ENCODE measurements at places on chromosomes 2 and 18. TPM values are rescaled to one million over a fixed set of nuclear protein-coding genes. Genes with fewer than 3 reads are reported as not detected.

DNA sequence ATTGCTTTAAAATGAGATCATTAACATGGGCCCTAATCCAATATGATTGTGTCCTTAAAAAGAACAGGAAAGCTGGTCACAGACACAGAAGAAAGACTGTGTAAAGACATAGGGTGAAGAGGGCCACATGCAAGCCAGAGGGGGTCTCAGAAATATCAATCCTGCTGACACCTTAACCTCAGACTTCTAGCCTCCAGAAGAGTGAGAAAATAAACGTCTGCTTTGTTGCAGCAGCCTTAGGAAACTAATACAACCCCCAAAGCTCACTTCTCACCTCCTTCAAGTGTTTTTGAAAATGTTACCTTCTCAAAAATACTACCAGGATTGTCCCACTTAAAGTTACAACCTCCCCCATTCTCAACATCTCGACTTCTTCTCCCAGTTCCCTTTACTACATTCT lies 39.8 kb upstream of the SESTD1 start:
- H3K27ac ChIP-seq: no peak overlapping the region
- DNase-seq: no peak
- H3K4me1 ChIP-seq: no peaks in the 10 kb centered on the region
- no peak overlapping the region for H3K4me3 ChIP-seq
- no peaks in the 10 kb centered on the region for H3K27me3 ChIP-seq

DNA sequence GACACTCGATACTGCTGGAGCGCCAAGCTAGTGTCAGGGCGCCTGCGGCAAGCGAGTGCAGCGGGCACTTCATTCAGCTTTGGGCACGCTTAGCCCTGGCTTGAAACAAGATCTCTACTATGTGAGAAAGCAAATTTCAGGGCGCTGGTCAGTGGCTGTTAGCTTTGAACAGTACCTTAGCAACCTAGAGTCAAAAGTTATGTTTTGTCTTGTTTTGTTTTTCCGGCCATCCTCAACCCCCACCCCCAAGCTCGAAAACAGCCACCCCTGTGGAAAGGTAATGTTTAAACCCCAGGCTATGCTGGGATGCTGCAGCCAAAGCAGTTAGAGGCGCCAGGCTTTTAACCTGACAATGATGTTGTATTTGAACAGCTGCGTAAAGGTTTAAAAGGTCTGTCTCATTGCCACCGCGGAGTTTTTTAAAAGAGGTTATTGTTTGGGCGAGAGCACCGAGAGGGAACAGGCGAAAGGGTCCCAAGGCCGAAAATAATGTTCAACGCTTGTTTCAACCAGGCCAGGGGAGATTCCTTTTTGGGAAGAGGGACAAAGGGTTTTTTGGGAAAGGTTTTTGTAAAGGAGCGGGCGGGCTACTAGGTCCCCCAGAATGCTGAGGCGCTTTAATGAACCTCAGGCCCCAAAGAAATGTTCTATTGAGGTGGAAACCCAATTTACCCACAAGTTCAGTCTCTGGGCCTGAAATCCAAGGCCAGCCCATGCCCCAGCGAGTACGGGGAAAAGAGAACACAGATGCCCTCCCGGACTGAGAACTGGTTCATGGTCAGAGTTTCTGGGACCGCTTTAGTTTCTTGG lies 2.3 kb upstream of the HOXD10 start:
- no peaks in the 10 kb centered on the region for H3K36me3 ChIP-seq
- no peak for DNase-seq
- H3K4me1 ChIP-seq: peaks cover 8% of the 10 kb centered on the region

DNA sequence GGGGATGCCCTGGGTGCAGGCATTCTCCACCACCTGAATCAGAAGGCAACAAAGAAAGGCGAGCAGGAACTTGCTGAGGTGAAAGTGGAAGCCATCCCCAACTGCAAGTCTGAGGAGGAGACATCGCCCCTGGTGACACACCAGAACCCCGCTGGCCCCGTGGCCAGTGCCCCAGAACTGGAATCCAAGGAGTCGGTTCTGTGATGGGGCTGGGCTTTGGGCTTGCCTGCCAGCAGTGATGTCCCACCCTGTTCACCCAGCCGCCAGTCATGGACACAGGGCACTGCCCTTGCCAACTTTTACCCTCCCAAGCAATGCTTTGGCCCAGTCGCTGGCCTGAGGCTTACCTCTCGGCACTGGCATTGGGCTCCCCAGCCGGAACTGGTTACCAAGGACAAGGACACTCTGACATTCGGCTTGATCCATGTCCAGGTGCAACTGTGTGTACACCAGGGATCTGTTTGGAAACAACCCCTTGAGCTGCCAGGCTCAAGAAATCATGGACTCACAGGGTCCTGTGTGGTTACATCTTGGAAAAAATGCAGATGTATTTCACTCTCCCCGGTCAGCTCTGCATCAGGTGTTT lies 31.8 kb downstream of the SLC1A4 start:
- H3K36me3 ChIP-seq: peaks cover 72% of the 10 kb centered on the region
- DNase-seq: no peak
- no peak overlapping the region for H3K4me3 ChIP-seq
- no peaks in the 10 kb centered on the region for H3K27me3 ChIP-seq
- H3K27ac ChIP-seq: no peak overlapping the region
- no peaks in the 10 kb centered on the region for H3K4me1 ChIP-seq

DNA sequence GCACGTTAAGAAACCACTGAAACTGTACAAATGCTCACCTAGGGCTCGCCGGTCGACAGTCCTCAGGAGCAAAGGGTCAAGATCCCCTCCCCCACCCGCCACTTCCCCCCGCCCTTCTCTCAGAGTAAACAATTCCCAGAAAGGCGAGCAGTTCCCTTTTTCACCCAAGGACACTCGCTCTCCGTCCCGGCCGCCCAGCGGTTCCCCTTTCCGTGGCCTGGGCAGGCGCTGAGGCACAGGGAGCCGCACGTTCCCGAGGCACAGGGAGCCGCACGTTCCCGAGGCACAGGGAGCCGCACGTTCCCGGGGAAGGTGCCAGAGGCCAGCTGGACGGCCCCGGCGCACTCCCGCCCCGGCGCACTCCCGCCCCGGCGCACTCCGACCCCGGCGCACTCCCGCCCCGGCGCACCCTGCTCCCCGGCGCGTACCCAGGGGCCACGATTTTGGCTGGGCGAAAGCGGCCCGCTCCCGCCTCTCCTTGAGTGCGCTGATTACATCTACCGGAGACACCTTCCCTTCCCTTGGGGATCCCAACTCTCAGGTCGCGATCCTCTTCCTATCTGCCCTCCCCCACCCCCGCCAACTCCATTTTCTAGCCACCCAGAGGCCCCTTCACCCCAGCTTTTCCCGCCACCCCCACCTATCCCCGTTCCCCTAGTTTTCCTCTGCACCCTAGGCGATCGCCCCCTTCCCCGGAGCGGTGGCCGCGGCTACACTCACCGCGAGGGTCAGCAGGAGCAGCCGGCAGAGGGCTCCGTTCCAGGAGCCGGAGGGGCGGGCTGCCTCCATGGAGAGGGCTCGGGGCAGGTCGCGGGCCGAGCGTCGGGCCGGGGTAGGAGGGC lies 817 bp downstream of the DSC2 start:
- peak overlapping the region; percentile 82 for H3K27ac ChIP-seq
- H3K4me1 ChIP-seq: peaks cover 22% of the 10 kb centered on the region
- H3K4me3 ChIP-seq: peak overlapping the region; percentile 50
- DNase-seq: peak; percentile 75
- no peaks in the 10 kb centered on the region for H3K36me3 ChIP-seq
- H3K27me3 ChIP-seq: no peaks in the 10 kb centered on the region

GRCh38 chr2:188473306-188473705 lies 181.6 kb downstream of the GULP1 start:
- H3K4me1 ChIP-seq: peaks cover 6% of the 10 kb centered on the region
- no peaks in the 10 kb centered on the region for H3K36me3 ChIP-seq
- H3K27me3 ChIP-seq: no peaks in the 10 kb centered on the region
- no peak overlapping the region for H3K27ac ChIP-seq

- H3K27ac ChIP-seq: no peak overlapping the region
- H3K27me3 ChIP-seq: no peaks in the 10 kb centered on the region
- H3K36me3 ChIP-seq: no peaks in the 10 kb centered on the region
- peaks cover 18% of the 10 kb centered on the region for H3K4me1 ChIP-seq
- DNase-seq: no peak
- no peak overlapping the region for H3K4me3 ChIP-seq
These were observed 164.1 kb downstream of the MYCN start for GRCh38 chr2:16104315-16104948.

Gene GPBAR1
- total RNA-seq: 0.45 TPM

DNA sequence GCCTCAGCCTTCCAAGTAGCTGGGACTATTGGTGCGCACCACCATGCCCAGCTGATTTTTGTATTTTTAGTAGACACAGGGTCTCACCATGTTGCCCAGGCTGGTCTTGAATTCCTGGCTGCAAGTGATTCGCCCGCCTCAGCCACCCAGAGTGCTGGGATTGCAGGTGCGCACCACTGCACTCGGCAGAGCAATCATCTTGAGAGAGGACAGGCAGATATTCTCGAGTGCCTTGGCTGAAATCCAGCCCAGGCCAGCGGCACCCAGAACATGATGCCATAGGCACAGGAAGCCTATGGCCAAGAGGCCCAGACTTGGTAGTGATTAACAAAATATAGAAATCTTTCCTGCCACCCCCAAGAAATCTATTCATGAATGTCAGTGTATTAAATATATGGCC lies 58.0 kb upstream of the PEX13 start:
- no peak for DNase-seq
- H3K4me1 ChIP-seq: no peaks in the 10 kb centered on the region

Gene NMUR1
- total RNA-seq: not detected

Gene LAMA1
- not detected for total RNA-seq

Gene DYSF
- 6.4 TPM for total RNA-seq

DNA sequence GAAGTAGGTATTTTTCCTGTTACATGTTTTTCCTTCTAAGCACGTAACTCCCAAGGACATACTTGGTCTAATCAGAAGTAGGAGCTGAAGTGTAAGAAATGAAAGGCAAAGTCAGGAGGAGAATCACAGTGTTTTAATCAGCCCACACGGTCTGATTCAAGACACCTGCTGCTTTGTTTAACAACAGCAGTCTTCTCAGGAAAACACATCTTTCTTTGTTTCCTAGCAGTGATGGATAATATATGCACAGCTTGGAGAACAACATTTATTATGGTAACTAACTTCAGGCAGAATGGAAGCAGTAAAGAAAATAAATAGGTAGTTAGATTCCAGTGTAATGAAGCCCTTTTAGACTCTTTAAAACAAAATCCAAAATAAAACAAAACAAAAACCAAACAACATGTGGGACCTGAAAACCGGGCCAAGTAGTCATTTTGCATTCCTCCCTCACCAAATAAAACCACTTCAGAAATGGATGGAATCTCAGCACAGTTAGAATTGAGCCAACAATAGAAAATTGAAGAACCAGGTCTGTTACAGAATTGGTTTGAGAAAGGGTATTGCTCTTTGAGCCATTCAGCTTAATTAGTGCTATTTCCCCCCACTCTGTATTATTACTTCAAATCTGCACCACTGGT lies 61.1 kb upstream of the UGP2 start:
- no peaks in the 10 kb centered on the region for H3K27me3 ChIP-seq
- H3K27ac ChIP-seq: no peak overlapping the region
- DNase-seq: no peak
- no peaks in the 10 kb centered on the region for H3K36me3 ChIP-seq

GRCh38 chr18:54641734-54642133 lies 50.7 kb downstream of the DYNAP start:
- no peaks in the 10 kb centered on the region for H3K36me3 ChIP-seq
- no peak overlapping the region for H3K27ac ChIP-seq
- H3K4me3 ChIP-seq: no peak overlapping the region
- no peaks in the 10 kb centered on the region for H3K4me1 ChIP-seq
- DNase-seq: no peak
